ENCODE measurements at places on chromosomes 6 and 20. TPM values are rescaled to one million over a fixed set of nuclear protein-coding genes. Genes with fewer than 3 reads are reported as not detected.
A peak's percentile ranks its signal among the peaks of the same experiment; 100 is the strongest.

- peak; percentile 62 for DNase-seq
Observed at GRCh38 chr20:36305602-36306551, at the start of gene DLGAP4. Gene DLGAP4, plus strand, starts transcription at chr20:36306339. Its CDS starts 125,379 bp downstream, at chr20:36431718.

GRCh38 chr6:28558629-28559028 lies 32.9 kb downstream of the GPX5 start:
- DNase-seq = no peak

Gene OR2J3
- total RNA-seq = not detected

DNA sequence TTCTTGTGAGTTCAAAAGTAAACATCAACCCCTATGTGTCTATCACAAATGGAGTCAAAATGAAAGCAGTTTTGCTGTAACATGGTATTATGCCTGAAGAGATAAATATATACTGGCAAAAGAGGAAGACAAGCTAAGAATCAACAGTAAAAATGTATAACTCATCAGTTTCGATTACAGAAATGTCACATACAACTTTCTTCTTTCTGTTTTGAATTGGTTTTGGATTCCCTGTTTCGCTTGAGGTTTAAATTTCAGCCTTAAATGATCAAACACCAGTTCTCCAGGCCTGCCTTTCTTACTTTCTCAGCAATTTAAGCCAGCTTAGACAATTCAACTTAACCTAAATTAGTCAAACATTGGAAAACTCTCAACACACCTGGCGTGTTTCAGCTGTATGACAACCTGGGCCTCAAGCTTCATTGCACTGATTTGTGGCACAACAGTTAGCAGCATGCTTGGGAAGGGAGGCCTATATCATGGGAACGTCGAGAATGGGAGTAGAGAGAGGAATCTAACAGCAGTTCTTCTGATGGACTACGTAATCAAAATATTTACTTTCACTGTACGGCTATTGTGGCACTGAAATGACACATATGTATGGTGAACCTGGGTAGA lies 51.9 kb upstream of the MARCKS start:
- DNase-seq = no peak

GRCh38 chr20:34312544-34313217 lies 9.5 kb upstream of the AHCY start:
- DNase-seq = peak; percentile 93

DNA sequence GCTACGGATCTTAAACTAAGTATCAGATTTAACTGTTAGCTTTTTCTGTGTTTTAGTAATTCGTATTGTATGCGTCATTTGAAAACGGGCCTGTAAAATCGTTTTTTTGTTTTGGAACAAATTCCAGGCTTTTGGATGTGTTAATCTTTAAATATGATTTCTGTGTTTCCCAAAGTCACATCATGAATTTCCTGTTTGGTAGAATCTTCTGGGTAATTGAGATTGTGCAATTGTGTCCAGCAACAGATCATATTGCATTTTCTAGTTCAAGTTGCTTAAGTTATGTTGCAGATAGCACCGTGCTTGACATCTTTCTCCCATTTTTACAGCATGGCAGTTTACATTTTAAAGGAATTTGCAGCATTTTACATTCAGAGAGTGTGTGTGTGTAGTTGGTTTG lies 1.9 kb downstream of the MAPK14 start:
- no peak for DNase-seq

Gene C20orf144
- not detected for total RNA-seq

Gene CAPN11
- 2.4 TPM for total RNA-seq

Gene TINAG
- total RNA-seq = not detected

Gene SIGLEC1
- 45.1 TPM for total RNA-seq

GRCh38 chr6:143575440-143575839 lies 63.9 kb upstream of the FUCA2 start:
- no peak for DNase-seq

- DNase-seq = no peak
Observed at GRCh38 chr6:3340358-3340802, 81.6 kb downstream of the PSMG4 start.

Gene NHSL1
- 11.9 TPM for total RNA-seq

GRCh38 chr20:5095931-5096330 lies 23.8 kb downstream of the PCNA start:
- DNase-seq = peak; percentile 37

- DNase-seq = no peak
Observed at GRCh38 chr6:20633566-20634340, 99.5 kb downstream of the CDKAL1 start.
